ENCODE measurements at places on chromosomes 16 and 17.

DNA sequence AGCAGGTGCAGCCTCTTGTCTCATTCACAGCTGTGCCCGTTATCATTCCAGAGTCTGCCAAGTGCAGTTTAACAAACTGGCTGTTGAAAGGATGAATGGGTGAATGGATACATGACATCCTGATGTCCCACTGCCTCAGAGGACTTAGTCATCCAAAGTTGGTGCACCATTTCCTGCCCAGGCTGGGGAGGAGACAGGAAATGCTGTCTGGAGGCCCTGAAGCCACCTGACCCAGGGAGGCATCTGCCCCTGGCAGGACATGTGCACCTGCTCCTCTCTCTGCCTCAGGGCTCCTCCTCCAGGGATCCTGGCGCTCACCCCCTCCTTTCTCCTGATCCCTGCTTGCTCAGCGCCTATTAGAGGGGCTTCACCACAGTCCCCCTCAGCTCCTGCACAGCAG, 1.8 kb upstream of the CD300C start:
- DNase-seq: peak; percentile 22

- peak; percentile 99 for DNase-seq
These were observed 2.9 kb downstream of the TMEM107 start for GRCh38 chr17:8173056-8173870.

- DNase-seq: peak; percentile 38
These were observed 832 bp downstream of the CDK5R1 start for GRCh38 chr17:32487473-32488176.

- DNase-seq: peak; percentile 90
These were observed at the start of gene DYNLRB2 for GRCh38 chr16:80540516-80541305. Gene DYNLRB2, plus strand, starts transcription at chr16:80540993. Its CDS starts 84 bp downstream, at chr16:80541077.

- no peak for DNase-seq
These were observed 21.9 kb downstream of the WIPI1 start for GRCh38 chr17:68435361-68435760.

All from SW480 (cell line).